ENCODE measurements at places on chromosomes 16 and 17.
A peak's percentile ranks its signal among the peaks of the same experiment; 100 is the strongest.

DNA sequence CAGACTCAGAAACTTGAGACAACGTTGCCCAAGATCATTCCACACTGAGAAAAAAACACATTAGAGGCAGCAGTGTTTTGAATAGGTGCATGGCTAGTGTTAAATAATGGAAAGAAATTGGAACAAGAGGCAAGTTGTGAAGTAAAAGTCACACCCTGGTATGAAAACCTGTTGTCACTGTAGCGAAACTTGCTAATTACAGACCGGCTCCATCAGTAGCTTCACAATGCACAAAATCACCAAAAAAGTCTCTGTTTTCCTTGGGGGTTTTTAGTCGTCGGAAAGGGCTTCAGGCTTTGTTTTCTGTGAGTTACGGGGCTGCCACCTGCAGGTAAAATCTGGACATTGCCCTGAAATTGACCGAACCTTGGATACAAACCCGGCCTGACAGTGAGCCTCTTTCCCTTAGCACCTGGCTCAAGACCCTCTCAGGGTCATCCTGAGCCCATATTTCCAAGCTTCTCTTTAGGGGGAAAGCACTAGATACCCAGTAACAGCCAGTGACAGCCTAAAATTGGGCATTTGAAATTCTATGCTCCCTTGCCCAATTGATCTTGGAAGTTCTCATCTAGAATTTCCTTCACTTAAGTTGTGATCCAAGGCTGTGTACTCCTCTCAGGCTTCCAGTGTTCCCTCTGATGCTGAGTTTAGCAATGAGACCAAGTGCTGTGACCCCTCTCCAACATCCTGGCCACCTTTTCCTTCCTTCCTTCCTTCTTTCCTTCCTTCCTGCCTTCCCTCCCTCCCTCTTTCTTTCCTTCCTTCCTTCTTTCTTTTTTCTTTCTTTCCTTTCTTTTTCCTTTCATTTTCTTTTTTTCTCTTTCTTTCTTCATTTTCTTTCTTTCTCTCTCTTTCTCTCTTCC lies 7.2 kb upstream of the GRB2 start:
- peak; percentile 64 for DNase-seq

- DNase-seq: no peak
These were observed 40.3 kb upstream of the VPS4A start for GRCh38 chr16:69270831-69271230.

- no peak for DNase-seq
These were observed 11.7 kb downstream of the GPRC5B start for GRCh38 chr16:19872935-19873334.

GRCh38 chr16:920051-920681 lies 50.6 kb downstream of the LMF1 start:
- no peak for DNase-seq

DNA sequence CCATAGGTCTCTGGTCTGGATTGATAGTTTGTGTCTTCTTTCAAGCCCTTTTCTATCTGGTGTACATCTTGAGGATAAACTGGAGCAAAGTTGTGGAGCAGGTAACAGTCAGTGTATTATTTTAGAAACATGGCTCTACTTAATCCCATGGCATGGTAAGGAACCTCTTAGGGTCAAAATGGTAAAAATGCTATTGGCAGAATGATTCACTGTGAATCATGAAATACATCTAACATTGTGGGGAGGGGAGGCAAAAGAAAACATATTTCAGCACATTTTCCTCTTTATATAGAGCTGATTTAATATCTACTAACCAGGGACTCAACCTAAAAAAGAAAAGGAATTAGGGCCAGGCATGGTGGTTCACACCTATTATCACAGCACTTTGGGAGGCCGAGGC lies 17.9 kb upstream of the ALDH3A2 start:
- no peak for DNase-seq

GRCh38 chr17:49494986-49495841 lies at the start of gene NGFR:
Gene NGFR (plus strand): TSS chr17:49495293. CDS start chr17:49495418, 125 bp downstream.
- DNase-seq: peak; percentile 75

DNA sequence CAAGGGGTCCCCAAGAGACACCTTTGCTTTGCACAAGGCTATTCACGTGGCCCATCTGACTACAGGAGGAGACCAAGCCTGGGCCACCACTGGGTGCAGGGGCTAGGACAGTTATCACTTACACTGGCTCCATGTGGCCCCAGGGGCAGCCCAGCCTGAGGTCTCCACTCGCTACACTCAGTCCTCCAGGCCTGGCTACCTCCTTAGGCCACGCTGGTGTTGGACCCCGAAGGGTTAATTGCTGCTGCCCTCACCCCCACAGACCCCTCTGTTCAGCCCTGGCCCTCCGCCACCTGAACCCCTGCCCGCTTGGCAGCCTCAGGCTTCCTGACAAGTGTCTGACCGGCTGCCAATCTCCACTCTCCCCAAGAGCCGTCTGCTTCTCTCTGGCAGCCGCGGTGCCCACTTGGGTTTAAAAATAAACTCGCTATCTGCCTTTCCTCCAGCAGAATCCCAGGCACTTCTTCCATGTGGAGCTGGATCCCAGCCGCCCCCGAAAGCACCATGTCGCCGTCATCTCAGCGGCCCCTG lies 27.8 kb downstream of the ADAM11 start:
- no peak for DNase-seq

- no peak for DNase-seq
These were observed 47.2 kb downstream of the HOXB1 start for GRCh38 chr17:48483471-48484131.

GRCh38 chr16:85898521-85899442 lies at the start of gene IRF8:
Gene IRF8 (plus strand): TSS chr16:85899162. CDS start chr16:85903016, 3,854 bp downstream.
- no peak for DNase-seq

DNA sequence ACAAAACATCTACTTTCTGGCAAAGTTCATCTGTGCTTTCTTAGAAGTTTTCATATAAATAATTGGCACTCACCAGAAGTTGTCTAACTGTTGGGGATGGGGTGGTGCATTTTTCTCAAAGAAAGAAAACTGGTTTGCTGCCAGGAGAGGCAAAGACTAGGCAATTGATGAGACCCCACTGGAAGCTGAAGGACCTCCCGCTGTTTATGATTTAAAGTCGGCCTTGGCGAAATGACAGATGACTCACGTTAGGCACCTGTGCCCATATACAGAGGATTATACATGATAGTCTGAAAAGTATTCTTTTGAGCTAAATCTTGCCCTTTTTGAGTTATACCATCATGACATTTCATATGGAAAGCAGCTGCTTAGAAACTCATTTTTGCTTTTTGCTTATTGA lies 193.0 kb upstream of the ZFHX3 start:
- no peak for DNase-seq

- no peak for DNase-seq
These were observed 116.6 kb downstream of the PRKCB start for GRCh38 chr16:23952128-23952970.

- DNase-seq: no peak
These were observed 41.5 kb downstream of the NT5M start for GRCh38 chr17:17344507-17345293.

DNA sequence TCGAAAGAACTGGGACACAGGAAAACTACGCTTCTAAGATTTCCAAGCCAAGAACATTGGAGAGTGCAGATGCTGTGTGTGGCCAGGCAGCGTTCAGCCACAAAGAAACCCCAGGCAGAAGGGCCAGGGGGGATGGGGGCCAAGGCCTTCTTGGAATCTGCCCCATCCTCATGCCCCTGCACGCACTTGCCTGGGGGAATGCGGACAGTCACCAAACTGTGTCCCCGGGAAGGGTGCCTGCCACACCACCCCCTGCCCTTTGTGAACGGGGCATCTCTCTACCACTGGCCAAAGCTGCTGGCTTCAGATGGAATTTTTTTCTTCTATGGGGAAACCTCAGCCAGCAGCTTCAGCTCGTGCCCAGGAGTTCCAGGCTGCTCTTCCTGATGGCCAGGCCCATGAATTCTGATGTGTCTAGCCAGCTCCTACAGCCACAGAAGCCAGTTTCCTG lies 32.0 kb upstream of the DNAH17 start:
- DNase-seq: no peak

DNA sequence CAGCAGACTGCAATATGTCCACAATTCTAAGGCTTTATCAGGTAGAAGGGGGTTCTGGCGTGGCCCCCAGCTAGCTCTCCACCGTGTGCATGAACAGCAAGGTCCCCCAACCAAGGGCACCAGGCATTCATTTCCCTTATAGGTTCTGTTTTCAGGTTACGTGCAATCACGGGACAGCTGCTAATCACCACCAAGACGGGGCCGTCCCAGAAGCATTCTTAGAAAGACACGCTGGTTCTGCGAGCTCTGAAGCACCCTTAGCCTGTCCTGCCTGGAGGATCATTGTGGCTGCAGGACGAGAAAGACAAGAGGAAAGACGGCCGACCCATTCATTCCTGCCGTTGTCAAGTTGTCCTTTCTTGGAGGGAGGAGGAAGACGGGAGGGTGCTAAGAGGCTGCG lies 302.9 kb downstream of the SOX9 start:
- DNase-seq: no peak

GRCh38 chr17:81593105-81593871 lies 41.1 kb upstream of the FAAP100 start:
- no peak for DNase-seq

GRCh38 chr17:8869114-8869815 lies 1.8 kb upstream of the PIK3R6 start:
- no peak for DNase-seq

- DNase-seq: no peak
These were observed 13.7 kb upstream of the CDC42EP4 start for GRCh38 chr17:73325527-73325842.

DNA sequence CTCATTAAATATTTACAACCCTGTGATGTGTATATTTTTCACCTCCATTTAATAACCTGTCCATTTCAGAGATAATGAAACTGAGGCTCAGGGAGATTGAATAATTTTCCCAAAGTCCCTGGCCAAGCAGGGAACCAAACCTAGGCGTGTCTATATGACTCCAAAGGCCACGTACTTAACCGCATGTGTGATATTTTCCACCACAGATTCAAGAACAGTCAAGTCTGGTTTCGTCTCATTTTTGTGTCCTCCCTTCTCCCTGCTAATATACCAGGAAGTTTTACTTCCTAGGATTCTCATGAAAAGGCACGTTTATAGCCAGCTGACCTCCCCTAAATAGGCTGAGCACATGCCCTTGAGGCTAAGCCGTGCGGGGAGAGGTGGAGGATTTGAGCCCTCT lies 15.3 kb downstream of the WFIKKN2 start:
- no peak for DNase-seq

DNA sequence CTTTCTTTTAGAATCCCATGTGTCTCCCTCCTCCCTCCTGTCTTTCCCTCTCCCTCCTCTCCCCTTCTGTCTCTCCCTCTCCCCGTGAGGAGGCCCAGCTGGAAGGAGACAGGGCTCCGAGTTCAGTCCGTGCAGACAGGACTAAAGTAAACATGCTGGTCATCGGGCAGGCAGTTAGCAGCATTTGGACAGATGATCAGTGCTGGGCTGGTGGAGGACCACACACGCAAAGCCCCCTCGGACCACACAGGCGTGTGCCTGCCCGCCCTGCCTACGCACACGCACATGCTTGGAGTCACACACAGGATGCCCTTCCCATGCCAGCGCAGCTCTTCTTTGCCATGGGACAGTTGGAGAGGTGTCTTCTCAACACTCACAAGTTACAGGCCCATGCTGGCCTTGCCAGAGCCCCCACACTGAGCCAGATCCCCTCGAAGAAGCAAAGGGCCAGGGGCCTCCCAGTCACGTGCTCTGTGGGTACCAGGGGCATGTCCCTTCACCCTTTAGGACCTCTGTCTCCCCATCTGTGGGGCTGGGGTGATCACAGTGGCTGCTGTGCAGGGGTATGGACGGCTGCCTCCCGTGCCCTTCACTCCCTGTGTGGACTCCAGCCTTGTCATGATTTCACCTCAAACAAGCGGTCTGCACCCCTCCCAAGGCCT lies 215.7 kb upstream of the FOXF1 start:
- no peak for DNase-seq

GRCh38 chr17:61285526-61286320 lies 113.9 kb upstream of the TBX2 start:
- no peak for DNase-seq

GRCh38 chr17:73503560-73503959 lies 140.7 kb downstream of the SDK2 start:
- DNase-seq: no peak

DNA sequence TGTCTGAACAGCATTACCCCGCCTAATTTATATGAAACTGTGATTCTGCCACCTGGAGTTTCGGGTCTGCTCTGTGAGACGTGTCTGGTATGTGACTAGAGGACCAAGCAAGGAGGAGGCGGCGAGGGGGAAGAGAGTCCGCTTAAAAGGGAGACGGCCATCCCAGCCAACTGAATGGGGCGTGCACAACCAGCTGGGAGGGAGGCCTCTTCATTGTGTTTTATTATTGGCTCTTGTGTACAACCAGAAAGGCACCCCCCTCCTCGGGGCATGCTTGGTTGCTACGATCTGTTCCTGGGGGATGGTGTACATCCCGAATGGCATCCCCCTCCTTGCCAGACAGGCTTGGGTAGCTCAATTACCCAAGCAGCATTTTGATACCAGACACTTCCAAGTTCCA lies 384.5 kb upstream of the SALL1 start:
- no peak for DNase-seq

- DNase-seq: no peak
These were observed 5.7 kb downstream of the GGA2 start for GRCh38 chr16:23504453-23505179.

GRCh38 chr16:55499951-55500529 lies 8.8 kb upstream of the LPCAT2 start:
- DNase-seq: no peak

DNA sequence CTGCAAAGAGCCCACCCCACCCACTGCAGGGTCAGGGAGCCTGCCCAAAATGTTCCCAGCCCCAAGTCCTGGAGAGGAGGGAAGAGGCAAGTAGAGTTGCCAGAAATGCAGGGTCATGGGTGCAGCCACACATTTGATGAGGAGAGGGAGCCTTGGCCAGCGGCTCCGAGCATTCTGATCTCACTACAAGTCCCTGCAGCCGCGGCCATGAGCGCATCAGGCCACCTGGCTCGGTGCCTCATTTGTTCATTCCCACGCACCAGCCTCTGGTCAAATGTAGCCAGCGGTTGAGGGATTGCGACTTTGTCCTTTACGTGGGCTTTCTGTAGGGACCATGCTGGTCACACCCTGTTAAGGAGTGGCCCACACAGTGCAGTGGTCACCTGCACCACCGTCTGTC lies 48.7 kb downstream of the PGS1 start:
- DNase-seq: no peak

- DNase-seq: no peak
These were observed 66.4 kb downstream of the METRNL start for GRCh38 chr17:83145831-83146230.

DNA sequence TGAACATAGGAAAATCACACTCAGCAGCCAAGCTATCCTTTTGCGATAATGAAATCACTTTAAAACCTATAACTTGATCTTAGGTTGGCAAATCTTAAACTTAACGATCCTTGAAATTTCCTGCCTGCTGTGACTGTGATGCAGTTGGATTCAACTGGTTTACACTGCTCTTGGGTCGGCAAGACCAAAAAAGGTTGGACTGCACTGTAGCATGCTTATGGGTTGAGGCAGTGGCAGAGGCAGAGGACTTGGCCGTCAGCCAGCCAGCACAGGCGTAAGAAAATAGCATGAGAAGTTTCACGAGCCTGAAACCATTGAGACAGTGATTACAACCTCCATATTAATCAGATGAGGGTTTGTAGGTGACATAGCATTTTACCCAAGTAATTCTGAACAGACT lies 21.4 kb downstream of the WSB1 start:
- no peak for DNase-seq

All from HuH-7.5 (cell line).